ENCODE measurements at places on chromosomes 11 and 22.

DNA sequence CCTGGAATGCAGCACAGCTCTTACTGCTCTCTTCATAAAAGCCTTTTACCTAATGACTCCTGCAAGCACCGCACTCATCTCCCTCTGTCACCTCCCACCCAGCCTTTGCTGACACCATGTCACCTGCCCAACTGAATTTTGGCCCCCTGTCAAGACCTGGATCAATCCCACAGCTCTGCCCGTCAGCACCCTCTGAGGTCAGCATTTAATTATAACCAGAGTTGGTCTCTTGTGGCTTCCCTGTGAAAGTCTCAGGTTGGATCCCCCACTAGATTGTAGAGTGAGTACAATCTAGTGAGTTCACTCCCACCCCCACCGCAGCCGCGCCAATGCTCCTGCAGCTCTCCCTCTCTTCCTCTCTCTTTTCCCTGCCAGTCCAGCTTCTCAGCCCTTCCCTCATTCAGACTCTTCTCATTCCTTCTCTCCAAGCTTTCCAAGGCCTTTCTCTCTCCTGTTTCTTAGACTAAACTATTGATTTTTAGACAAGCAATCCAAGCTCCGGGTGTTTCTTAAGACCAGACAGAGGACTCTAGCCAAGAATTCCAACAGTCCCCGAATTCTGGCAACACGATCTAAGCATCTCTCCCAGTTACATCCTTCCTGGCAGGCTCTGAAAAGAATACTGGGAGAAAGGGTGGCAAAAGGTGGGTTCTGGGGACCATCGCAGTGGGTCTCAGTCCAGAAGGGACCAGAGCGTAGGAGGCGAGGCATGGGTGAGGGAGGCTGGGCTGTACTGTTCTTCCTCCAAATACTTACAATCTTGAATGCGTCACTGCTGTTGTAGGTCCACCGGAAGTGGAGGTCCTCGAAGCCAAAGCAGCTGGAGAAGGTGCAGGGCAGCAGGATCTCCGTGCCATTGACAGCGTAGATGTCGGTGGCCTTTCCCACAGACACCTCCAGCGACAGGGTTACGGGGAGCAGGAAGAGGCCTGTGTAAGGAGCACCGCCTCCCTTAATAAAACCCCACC is 8.0 kb downstream of the SCN4B start:
- no peak for DNase-seq

DNA sequence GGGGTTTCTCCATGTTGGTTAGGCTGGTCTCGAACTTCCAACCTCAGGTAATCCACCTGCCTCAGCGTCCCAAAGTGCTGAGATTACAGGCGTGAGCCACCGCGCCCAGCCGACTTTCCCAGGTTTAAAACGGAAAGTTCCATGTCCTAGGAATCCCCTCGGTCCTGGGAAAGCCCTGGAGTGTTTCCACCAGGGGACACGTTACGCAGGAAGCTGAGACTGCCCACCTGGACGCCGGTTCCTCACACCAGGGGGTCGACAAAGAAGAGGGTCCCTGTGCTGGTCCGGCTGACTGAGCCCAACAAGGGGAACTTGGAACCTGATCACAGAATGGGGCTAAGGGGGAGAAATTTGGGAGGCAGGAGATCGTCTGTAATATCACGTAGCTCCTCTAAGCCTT is 3.5 kb upstream of the B4GALNT4 start:
- DNase-seq = no peak

DNA sequence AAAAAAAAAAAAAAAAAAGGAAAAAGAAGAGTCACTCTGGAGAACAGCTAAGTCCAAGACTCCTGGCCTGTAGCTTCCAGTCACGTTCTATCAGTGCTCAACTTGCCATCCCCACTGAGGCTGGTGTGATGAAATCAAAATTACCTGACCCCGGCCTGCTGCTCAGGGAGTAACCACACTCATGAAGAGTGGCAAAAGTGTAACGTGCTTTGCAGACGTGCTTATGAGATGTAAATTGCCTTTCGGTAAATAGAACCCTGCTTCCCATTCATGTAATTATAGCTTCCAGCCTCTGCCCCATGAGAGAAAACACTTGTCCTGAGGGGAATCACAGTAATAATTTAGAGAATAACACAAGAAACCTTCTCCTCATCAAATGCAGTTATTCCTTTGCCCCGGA is 28.2 kb upstream of the CHKA start:
- peak; percentile 64 for DNase-seq

DNA sequence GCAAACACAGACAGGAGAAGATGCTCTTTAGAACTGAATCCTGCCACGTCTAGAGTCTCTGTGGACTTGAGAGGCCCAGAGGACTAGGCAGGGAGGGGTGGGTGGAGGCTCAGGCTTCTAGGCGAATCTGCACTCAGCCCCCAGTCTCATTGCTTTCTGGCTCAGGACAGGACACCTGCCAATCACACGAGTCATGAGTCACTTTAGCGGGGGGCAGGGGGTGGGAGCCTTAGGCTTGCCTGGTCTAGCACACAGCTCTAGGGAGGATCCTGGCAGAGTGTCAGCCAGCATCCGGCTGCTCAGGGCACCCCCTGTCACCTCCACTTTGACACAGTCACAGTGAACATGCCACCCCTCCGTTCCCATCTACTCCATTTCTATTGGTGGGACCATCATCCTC is 167.7 kb downstream of the CEP164 start:
- no peak for DNase-seq

GRCh38 chr22:19680911-19681862 is 33.1 kb upstream of the SEPTIN5 start:
- DNase-seq = no peak

GRCh38 chr22:39266398-39267030 is 21.7 kb upstream of the PDGFB start:
- DNase-seq = no peak

DNA sequence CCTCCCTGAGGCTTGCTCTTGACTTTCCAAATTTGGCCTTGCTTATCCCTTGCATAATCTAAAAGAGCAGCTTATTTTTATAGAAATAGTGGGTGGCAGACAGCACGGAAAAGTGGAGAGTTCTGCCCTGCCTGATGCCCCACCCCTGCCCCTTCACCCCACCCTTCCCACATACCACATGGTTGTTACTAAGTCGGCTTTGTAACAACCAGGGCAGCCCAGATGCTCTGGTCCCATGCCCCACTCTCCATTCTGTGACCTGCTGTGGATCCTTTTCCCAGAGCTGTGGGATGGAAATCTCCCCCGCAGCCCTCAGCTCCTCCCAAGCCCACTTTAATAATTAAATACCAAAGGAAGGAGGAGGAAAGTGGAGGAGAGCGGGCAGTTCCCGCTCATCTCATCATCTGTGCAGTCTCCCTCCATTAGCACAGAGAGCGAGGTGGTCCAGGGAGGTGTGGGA is 10.9 kb downstream of the MRGPRF start:
- DNase-seq = no peak

Measured in NCI-H1436 (cell line).